WTC11 (cell line): ENCODE measurements at places on chromosomes 6 and 20. TPM values are rescaled to one million over a fixed set of nuclear protein-coding genes. Genes with fewer than 3 reads are reported as not detected.

The VARS1 gene
- total RNA-seq = 147 to 177 TPM (median 161 TPM) in 3 replicates

The SYTL3 gene
- 0.27 to 0.39 TPM (median 0.28 TPM) in 3 replicates for total RNA-seq

The CRISP2 gene
- not detected in 3 replicates for total RNA-seq

The MTRF1L gene
- 15.3 to 16.6 TPM (median 15.8 TPM) in 3 replicates for total RNA-seq

The NR2E1 gene
- not detected in 3 replicates for total RNA-seq

The PTPRA gene
- total RNA-seq = 43.8 to 48.8 TPM (median 47.2 TPM) in 3 replicates

The SLPI gene
- total RNA-seq = 0.60 to 0.78 TPM (median 0.74 TPM) in 3 replicates

The SCGN gene
- not detected in 3 replicates for total RNA-seq

The MAP7 gene
- 56.6 to 60.5 TPM (median 59.1 TPM) in 3 replicates for total RNA-seq

The TAAR9 gene
- total RNA-seq = not detected in 3 replicates

The ANKRD6 gene
- 10.9 to 13.9 TPM (median 12.6 TPM) in 3 replicates for total RNA-seq

The ZDHHC14 gene
- total RNA-seq = 6.6 to 11.6 TPM (median 10.7 TPM) in 3 replicates

The HEY2 gene
- 10.6 to 12.3 TPM (median 11.5 TPM) in 3 replicates for total RNA-seq

The TULP1 gene
- total RNA-seq = 2.9 to 4.3 TPM (median 3.4 TPM) in 3 replicates

The ESR1 gene
- 0.32 to 1.3 TPM (median 0.98 TPM) in 3 replicates for total RNA-seq

The ZC3H12D gene
- total RNA-seq = 0.13 to 0.21 TPM (median 0.14 TPM) in 3 replicates

The TPD52L1 gene
- 12.4 to 17.7 TPM (median 15.0 TPM) in 3 replicates for total RNA-seq

The MICA gene
- 11.4 to 12.9 TPM (median 11.7 TPM) in 3 replicates for total RNA-seq

The VSX1 gene
- 0.23 TPM in 1 of 3 replicates, not detected in the others for total RNA-seq

The SLC32A1 gene
- 0.09 to 0.37 TPM (median 0.25 TPM) in 3 replicates for total RNA-seq

The CLPSL1 gene
- total RNA-seq = 0.34 to 0.55 TPM (median 0.42 TPM) in 3 replicates

The SPDEF gene
- 0.44 to 0.72 TPM (median 0.50 TPM) in 3 replicates for total RNA-seq

The VGLL2 gene
- 0.11 TPM in 1 of 3 replicates, not detected in the others for total RNA-seq

The NOTCH4 gene
- total RNA-seq = 2.4 to 2.6 TPM (median 2.6 TPM) in 3 replicates

The FAM162B gene
- total RNA-seq = 1.6 to 3.0 TPM (median 1.6 TPM) in 3 replicates

The POPDC3 gene
- total RNA-seq = 1.7 to 2.8 TPM (median 2.7 TPM) in 3 replicates

The BMP7 gene
- total RNA-seq = 39.1 to 40.7 TPM (median 40.0 TPM) in 3 replicates

The PACRG gene
- 0.44 TPM in 2 of 3 replicates, not detected in the other for total RNA-seq

The NRSN1 gene
- not detected in 3 replicates for total RNA-seq

The CITED2 gene
- total RNA-seq = 63.4 to 82.3 TPM (median 81.8 TPM) in 3 replicates

The BIRC7 gene
- 0.17 to 0.23 TPM in 2 of 3 replicates, not detected in the other for total RNA-seq

The CFAP61 gene
- total RNA-seq = 0.18 to 0.61 TPM in 2 of 3 replicates, not detected in the other

The IMPG1 gene
- not detected in 3 replicates for total RNA-seq

The GZF1 gene
- 9.5 to 11.2 TPM (median 10.1 TPM) in 3 replicates for total RNA-seq

The PLCB4 gene
- 11.9 to 14.3 TPM (median 12.6 TPM) in 3 replicates for total RNA-seq

The ECT2L gene
- not detected in 3 replicates for total RNA-seq

The OXT gene
- total RNA-seq = not detected in 3 replicates

The TRIM15 gene
- 0.32 to 0.53 TPM (median 0.35 TPM) in 3 replicates for total RNA-seq

The BPIFB2 gene
- total RNA-seq = 0.09 TPM in 3 replicates

The TREML1 gene
- total RNA-seq = 0.27 TPM in 1 of 3 replicates, not detected in the others

The CPXM1 gene
- total RNA-seq = 51.2 to 57.1 TPM (median 54.6 TPM) in 3 replicates

The RPL7L1 gene
- 91.4 to 107 TPM (median 93.0 TPM) in 3 replicates for total RNA-seq

The PSORS1C2 gene
- 0.55 to 0.85 TPM (median 0.78 TPM) in 3 replicates for total RNA-seq

The RTEL1 gene
- 39.3 to 44.9 TPM (median 40.5 TPM) in 3 replicates for total RNA-seq

The SPTLC3 gene
- 0.13 to 0.64 TPM (median 0.48 TPM) in 3 replicates for total RNA-seq

The UBE2V1 gene
- total RNA-seq = 132 to 146 TPM (median 144 TPM) in 3 replicates
